Skeletal muscle tissue (tissue), 5 donors: ENCODE measurements at places on chromosomes 6 and 20. TPM values are rescaled to one million over a fixed set of nuclear protein-coding genes. Genes with fewer than 3 reads are reported as not detected.

The SIRPA gene
- total RNA-seq, result 8.9 TPM

The NKX2-4 gene
- not detected for total RNA-seq

The NR2E1 gene
- not detected for total RNA-seq

The LY6G6C gene
- total RNA-seq, result not detected

The C6orf141 gene
- 2.1 TPM for total RNA-seq

The JPH2 gene
- total RNA-seq, result 85.1 TPM

The ECT2L gene
- total RNA-seq, result under 0.01 TPM

The LY6G6D gene
- not detected for total RNA-seq

The MRAP2 gene
- 40.2 TPM for total RNA-seq

The PEX7 gene
- 10.4 TPM for total RNA-seq

The GSTA4 gene
- 35.5 TPM for total RNA-seq

The SRSF3 gene
- total RNA-seq, result 144 TPM

The PTCRA gene
- total RNA-seq, result 1.0 TPM

The BPI gene
- total RNA-seq, result 1.0 TPM

The OPRM1 gene
- not detected for total RNA-seq

The POM121L2 gene
- not detected for total RNA-seq

The OR2B2 gene
- not detected for total RNA-seq

The FNDC11 gene
- total RNA-seq, result 0.52 TPM

The APCDD1L gene
- total RNA-seq, result 4.2 TPM

The SCAF8 gene
- total RNA-seq, result 52.7 TPM

The NKAIN4 gene
- 13.6 TPM for total RNA-seq

The NOL4L gene
- total RNA-seq, result 4.2 TPM

The EPB41L1 gene
- total RNA-seq, result 10.4 TPM

The GFOD1 gene
- 6.3 TPM for total RNA-seq

The PNISR gene
- 54.3 TPM for total RNA-seq

The KIF25 gene
- not detected for total RNA-seq

The CAGE1 gene
- total RNA-seq, result not detected

The HTR1E gene
- not detected for total RNA-seq

The FAM217A gene
- not detected for total RNA-seq

The EPHA7 gene
- total RNA-seq, result 8.4 TPM

The COL21A1 gene
- 91.3 TPM for total RNA-seq

The TFAP2D gene
- total RNA-seq, result not detected

The SPATS1 gene
- not detected for total RNA-seq

The NAA20 gene
- total RNA-seq, result 58.5 TPM

The IFT52 gene
- total RNA-seq, result 45.4 TPM

The PDE10A gene
- 11.0 TPM for total RNA-seq

The SLC22A2 gene
- not detected for total RNA-seq

The SMPDL3A gene
- 11.0 TPM for total RNA-seq

The LBP gene
- 0.52 TPM for total RNA-seq

The EBF4 gene
- 2.6 TPM for total RNA-seq

The ANGPT4 gene
- under 0.01 TPM for total RNA-seq

The GMNN gene
- total RNA-seq, result 5.2 TPM

The HCK gene
- 8.4 TPM for total RNA-seq
